ENCODE measurements at places on chromosomes 5 and 9.

DNA sequence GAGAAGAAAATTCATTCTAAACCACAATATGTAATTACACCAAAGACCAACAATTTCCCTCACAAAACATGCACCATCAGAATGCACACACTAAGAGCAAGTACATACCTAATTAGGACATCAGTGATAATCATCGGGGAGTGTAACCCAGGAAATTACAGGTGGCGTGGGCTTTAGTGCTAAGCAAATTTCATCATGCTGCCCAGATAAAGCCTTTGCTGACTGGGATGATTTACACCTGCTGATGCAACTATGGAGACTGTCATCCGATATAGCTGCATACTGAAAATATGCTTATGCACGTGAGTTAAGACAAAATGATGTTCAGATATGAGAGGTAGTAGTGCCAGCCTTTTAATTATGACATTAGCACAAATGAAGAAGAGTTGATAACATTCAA lies 123.2 kb downstream of the DCP2 start:
- no peak overlapping the region for H3K4me3 ChIP-seq
- no peaks in the 10 kb centered on the region for H3K36me3 ChIP-seq
- no peak overlapping the region for H3K27ac ChIP-seq
- H3K27me3 ChIP-seq, result no peaks in the 10 kb centered on the region

DNA sequence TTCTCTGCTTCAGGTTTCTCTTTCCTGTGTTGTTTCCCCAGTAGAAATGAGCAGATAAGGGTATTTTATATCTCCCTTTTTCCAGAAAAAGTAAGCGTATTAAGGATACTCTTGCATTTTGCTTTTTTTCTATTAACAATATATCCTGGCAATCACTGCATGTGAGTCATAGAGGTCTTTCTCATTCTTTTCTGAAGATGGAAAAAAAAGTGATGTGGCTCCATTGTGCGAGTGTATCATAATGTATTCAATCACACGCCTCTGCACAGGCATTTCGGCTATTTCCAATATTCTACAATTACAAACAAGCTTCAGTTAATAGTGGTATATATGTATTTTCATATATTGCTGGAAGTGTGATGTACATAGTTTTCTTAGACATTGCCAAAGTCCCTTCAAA lies 155.9 kb downstream of the MED27 start:
- H3K27ac ChIP-seq, result no peak overlapping the region
- no peaks in the 10 kb centered on the region for H3K4me1 ChIP-seq
- no peaks in the 10 kb centered on the region for H3K36me3 ChIP-seq
- no peak for DNase-seq
- no peaks in the 10 kb centered on the region for H3K27me3 ChIP-seq
- no peak overlapping the region for H3K4me3 ChIP-seq

DNA sequence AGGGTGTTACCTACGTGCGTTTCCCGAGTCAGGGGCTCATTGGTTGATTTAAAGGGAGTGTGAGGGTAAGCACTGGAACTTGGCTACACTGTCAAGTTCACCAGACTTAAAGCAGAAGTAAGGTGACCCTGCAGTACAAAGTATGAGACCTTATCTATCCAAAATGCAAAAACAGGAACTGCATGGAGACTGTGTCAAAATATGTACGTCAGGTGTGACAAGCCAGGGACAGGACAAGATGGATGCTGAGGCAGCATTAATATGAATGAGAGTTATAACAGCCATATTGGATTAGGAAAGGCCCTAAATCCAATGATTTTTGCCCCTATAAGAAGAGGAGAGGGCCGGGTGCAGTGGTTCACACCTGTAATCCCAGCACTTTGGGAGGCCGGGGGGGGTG lies 15.4 kb upstream of the SUSD3 start:
- peaks cover 10% of the 10 kb centered on the region for H3K27me3 ChIP-seq
- no peaks in the 10 kb centered on the region for H3K36me3 ChIP-seq
- no peaks in the 10 kb centered on the region for H3K4me1 ChIP-seq
- no peak overlapping the region for H3K27ac ChIP-seq

GRCh38 chr5:109826426-109826825 lies 136.7 kb downstream of the MAN2A1 start:
- no peak overlapping the region for H3K4me3 ChIP-seq
- peaks cover 7% of the 10 kb centered on the region for H3K4me1 ChIP-seq
- H3K27ac ChIP-seq, result no peak overlapping the region
- DNase-seq, result no peak
- no peaks in the 10 kb centered on the region for H3K36me3 ChIP-seq

DNA sequence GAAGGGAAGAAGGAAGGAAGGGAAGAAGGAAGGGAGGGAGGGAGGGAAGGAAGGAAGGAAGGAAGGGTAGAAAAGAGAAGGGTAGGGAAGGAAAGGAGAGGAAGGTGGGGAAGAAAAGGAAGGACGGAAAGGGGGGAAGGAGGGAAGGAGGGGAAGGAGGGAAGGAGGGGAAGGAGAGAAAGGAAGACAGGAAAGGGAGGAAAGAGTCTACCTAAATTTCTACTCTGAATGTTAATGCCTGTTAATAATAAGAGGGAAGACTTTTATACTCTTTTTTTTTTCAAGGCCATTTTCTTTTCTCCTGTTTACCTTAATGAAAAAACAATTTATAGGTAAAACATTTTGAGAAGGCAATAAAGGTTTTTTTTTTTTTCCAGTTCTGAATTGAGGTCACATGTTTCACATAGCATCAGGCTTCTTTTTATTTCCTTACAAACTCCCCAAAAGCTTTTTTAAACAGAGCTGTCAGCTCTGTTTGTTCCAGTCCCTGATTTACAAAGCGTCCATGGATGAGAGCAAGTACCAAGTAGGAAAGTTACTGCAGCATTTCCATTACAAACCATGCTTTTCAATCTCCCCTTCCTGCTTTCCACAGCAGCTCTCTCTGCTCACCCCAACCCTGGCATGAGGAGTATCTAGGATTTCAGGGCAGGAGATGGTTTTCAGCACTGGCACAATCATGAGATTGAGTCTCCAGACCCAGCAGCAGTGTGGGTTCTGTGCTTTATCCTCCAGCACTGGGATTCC lies 173.9 kb downstream of the GNAQ start:
- H3K27ac ChIP-seq, result no peak overlapping the region
- no peak overlapping the region for H3K4me3 ChIP-seq
- peaks cover 35% of the 10 kb centered on the region for H3K4me1 ChIP-seq
- DNase-seq, result no peak

GRCh38 chr5:154567155-154567554 lies 89.1 kb upstream of the HAND1 start:
- no peak for DNase-seq
- H3K4me3 ChIP-seq, result no peak overlapping the region
- H3K27ac ChIP-seq, result no peak overlapping the region
- no peaks in the 10 kb centered on the region for H3K36me3 ChIP-seq
- H3K27me3 ChIP-seq, result peaks cover 56% of the 10 kb centered on the region

DNA sequence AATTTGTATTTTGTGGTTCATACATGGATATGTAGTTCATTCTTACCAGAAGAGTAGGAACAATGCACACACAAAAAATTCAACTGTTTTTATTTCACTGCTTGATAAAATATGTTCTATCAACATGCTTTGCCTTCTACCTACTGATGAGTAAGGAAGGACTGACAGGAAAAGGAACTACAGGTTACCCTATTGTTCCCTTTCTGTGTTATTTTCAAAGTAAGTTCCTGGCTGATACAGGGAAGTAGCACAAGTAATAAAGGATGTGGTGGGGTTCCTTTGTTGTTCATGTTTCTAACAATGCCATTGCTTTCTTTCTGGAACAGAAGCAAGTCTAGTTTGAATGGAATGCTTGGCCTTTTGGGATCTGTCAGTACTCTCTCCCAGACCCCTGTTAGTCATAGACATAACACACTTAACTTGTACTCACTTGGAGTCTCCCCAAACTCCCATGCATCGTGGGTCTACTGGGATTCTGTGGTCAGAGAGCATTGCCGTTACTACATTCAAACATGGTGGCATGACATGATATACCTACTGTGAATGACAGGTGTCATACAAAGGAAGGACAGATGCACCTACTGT lies 20.2 kb upstream of the ALDOB start:
- H3K27ac ChIP-seq, result no peak overlapping the region
- DNase-seq, result no peak
- H3K4me1 ChIP-seq, result peaks cover 10% of the 10 kb centered on the region
- no peak overlapping the region for H3K4me3 ChIP-seq

DNA sequence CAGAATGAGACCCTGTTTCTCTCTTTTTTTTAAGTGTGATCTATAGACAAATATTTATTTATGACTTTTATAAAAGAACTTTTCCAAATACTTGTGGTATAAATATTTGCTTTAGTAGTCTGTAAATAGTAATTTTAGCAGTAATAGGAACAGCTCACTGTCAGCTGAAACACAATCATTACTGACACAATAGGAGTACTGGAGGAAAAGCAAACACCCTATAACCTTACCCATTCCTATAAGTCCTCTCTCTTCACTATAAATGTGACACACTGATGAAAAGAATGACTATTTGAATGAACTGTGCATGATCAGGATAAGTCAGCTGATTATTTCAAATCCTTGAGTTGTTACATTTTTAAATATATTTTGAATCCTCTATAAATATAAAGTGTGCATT lies 72.4 kb downstream of the CDH12 start:
- H3K4me3 ChIP-seq, result no peak overlapping the region
- H3K4me1 ChIP-seq, result no peaks in the 10 kb centered on the region
- no peak for DNase-seq
- no peaks in the 10 kb centered on the region for H3K36me3 ChIP-seq

DNA sequence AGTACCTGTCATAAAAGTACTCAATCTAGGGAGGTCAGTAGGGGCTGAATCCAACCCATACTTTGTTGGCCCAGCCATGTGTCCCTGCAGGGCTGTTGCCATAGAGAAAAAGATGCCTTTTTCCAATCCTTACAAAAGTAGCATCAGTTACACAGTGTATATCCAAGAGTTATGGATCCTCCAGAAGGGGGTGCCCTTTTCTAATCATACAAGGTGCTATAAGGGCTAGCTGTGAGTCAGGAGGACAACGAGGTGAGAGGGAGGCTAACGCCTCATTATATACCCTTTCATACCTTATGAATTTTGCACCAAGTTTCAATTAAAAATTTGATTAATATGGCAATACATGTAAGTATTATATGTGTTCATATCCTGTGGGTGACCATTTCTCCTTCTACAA lies 4.8 kb downstream of the KIAA0825 start:
- no peak overlapping the region for H3K4me3 ChIP-seq
- H3K27ac ChIP-seq, result no peak overlapping the region
- DNase-seq, result peak; percentile 23
- H3K27me3 ChIP-seq, result no peaks in the 10 kb centered on the region
- H3K36me3 ChIP-seq, result peaks cover 14% of the 10 kb centered on the region
- H3K4me1 ChIP-seq, result peaks cover 7% of the 10 kb centered on the region

DNA sequence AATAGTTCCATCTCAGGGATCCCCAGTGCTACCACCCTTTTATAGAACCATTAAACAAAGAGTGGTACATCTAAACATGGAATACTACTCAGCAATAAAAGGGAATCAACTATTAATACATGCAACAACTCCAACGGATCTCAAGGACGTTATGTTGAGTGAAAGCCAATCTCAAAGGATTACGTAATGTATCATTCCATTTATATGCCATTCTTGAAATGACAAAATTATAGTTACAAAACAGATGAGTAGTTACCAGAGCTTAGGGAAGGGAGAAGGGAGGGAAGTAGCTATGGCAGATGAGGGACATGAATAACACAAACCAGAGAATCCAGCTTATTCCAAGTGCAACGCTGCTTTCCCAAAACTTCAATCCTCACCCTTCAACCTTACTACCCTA lies 69.5 kb downstream of the ACTL7B start:
- H3K4me3 ChIP-seq, result no peak overlapping the region
- peaks cover 5% of the 10 kb centered on the region for H3K36me3 ChIP-seq
- no peak for DNase-seq
- peaks cover 14% of the 10 kb centered on the region for H3K4me1 ChIP-seq
- H3K27me3 ChIP-seq, result peaks cover 13% of the 10 kb centered on the region

DNA sequence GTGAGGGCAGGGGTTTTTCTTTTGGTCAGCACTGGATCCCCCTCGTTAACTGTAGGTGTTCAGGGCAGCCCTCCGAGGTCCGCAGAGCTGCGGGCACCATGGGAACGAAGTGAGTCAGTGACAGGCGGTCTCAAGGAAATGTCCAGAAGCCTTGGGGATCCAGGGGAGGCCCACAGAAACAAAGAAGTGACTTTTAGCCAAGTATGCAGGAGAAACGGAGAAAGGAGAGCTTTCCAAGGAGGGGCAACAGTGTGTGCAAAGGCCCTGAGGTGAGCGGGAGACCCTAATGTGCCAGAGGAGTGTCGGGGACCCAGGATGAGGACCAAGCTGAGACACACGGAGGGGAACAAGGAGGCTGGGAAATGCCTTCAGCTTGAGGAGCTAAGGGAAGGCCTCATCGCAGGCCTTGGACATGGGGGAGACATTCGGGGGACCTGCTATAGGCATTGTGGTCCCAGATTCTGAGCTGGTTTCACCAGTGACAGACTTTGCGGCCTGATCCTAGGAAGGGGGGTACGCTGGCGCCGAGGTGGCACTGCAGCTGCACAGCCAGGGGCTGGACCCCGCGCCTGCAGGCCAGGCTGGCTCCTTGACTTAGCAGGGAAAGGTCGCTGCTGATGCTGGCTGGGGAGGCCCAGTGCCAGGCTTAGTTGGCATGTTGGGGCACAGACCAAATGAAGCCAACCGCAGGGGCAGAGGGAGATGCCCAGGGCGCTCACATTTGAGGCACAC lies 3.3 kb downstream of the LTC4S start:
- no peak for DNase-seq
- no peaks in the 10 kb centered on the region for H3K27me3 ChIP-seq
- H3K4me1 ChIP-seq, result peaks cover 20% of the 10 kb centered on the region
- H3K36me3 ChIP-seq, result peaks cover 99% of the 10 kb centered on the region
- H3K4me3 ChIP-seq, result peak overlapping the region; percentile 72
- H3K27ac ChIP-seq, result peak overlapping the region; percentile 87

DNA sequence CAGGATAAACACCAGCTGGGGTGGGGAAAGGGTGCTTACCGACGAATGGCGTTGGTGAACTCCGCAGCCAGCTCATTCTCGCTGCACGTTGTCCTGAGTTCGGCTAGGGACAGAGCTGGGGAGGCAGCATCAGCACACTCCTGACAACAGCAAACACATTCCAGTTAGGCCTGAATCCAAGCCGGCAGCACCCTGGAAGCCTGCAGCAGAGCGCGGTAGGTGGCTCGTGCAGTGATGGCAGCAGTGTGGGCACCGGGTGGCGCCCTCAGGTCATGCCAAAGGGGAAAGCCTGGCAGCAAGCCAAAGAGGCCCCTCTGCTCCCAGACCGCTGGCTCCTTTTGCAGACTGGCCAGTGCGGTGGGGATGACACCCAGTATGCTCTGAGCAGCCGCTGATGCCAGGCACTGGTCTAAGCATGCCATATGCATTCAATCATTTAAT lies 66.9 kb downstream of the DCP2 start:
- no peaks in the 10 kb centered on the region for H3K27me3 ChIP-seq
- H3K4me1 ChIP-seq, result peaks cover 18% of the 10 kb centered on the region
- no peak overlapping the region for H3K27ac ChIP-seq
- no peaks in the 10 kb centered on the region for H3K36me3 ChIP-seq
- no peak for DNase-seq

- H3K36me3 ChIP-seq, result no peaks in the 10 kb centered on the region
- H3K27ac ChIP-seq, result no peak overlapping the region
- H3K4me3 ChIP-seq, result no peak overlapping the region
- no peaks in the 10 kb centered on the region for H3K4me1 ChIP-seq
- no peak for DNase-seq
Observed at GRCh38 chr9:120677965-120678364, 36.3 kb downstream of the MEGF9 start.

GRCh38 chr5:150219142-150219541 lies 29.3 kb downstream of the SLC6A7 start:
- peaks cover 35% of the 10 kb centered on the region for H3K27me3 ChIP-seq
- H3K4me3 ChIP-seq, result no peak overlapping the region
- H3K27ac ChIP-seq, result no peak overlapping the region
- DNase-seq, result no peak
- no peaks in the 10 kb centered on the region for H3K36me3 ChIP-seq

- H3K4me1 ChIP-seq, result no peaks in the 10 kb centered on the region
- no peaks in the 10 kb centered on the region for H3K27me3 ChIP-seq
- H3K27ac ChIP-seq, result no peak overlapping the region
- DNase-seq, result no peak
- H3K36me3 ChIP-seq, result no peaks in the 10 kb centered on the region
- no peak overlapping the region for H3K4me3 ChIP-seq
Observed at GRCh38 chr5:9626955-9627354, 3.2 kb downstream of the TAS2R1 start.

Data from Calu3 (cell line).